ENCODE measurements at places on chromosomes 4 and X.

DNA sequence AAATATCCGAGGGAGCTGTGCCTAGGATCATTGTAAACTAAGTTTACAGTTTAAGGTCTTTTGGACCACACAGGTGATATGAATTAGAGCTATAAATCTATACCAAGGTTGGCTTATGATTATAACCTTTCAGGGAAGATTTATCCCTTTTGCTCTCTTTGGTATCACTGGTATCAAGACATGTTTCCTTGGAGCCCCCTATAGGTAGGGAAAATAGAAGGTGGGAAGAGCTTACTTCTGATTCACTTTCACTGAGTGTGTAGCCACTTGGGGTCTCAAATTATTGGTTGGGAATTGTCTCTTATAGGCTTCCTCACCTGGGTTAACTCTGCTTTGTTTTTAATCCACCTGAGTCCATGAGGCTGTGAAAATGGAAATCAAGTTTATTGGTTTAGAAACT is 262.1 kb upstream of the NR3C2 start:
- no peak for DNase-seq

GRCh38 chr4:143410015-143410414 is 73.3 kb downstream of the GAB1 start:
- no peak for DNase-seq

DNA sequence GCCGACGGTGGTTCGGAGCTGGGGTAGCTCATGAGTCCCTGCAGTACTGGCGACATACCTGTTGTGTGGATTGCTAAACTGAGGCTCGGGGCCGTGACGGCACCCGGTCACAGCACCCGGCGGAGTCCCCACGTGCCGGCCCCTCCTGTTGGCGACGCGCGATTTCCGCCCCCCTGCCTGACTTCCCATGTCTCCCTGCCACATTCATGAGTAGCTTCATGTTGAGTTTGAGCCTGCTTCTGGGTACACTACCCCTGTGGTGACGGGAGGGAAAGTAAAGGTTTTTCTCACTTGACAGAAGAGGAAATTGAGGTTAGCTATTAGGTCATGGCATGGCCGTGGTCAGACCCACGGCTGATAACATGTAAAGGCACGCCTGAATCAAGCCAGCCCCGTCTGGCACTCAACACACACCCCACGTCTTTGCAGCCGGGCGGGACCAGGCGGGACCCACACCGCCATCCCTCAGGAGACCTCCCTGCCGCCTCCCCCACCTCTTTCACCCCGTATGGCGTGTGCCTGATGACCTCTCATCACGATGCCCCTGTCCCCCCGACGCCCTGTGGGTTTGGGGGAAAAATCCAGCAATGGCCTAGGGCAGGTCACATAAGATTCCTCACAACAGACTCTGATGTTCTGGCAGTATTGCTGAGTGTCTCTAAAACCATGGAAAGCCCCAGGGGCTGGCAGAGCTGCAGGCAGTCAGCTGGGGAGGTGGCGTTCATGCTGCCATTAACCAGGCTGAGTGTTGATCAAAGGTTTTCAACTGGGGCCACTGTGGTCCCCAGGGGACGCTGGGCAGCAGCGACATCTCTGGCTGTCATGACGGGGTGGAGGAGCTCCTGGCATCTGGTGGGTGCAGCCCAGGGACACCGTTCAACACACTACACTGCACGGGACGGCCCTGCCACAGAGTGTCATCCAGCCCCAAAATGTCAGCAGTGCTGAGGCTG is 29.2 kb downstream of the P2RY8 start:
- no peak for DNase-seq

DNA sequence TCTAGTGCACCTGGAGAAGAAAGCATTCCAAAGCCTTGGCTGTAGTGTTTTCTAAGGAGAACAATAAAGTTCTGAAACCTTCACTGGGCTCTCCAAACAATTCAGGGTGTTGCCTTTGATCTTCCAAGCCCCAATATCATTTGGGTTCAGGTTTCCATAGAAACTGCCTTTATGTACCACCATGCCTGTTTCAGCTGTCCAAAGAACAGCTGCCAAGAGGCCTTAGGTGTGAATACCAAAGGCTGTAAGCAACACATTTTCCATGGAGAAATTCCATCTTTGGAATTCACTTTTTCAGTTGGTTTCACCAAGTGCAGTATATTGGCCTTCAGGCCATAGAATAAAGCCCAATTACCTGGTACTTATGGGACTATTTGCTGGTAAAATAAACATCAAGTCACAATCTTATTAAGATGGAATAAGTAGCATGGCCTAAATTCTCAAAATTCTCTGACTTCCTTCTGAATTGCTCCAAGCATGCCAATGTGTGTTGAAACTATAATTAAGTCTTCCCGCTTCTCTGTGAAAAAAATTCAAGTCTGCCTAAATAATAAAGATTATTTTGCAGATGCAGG is 61.9 kb downstream of the COX18 start:
- peak; percentile 16 for DNase-seq

DNA sequence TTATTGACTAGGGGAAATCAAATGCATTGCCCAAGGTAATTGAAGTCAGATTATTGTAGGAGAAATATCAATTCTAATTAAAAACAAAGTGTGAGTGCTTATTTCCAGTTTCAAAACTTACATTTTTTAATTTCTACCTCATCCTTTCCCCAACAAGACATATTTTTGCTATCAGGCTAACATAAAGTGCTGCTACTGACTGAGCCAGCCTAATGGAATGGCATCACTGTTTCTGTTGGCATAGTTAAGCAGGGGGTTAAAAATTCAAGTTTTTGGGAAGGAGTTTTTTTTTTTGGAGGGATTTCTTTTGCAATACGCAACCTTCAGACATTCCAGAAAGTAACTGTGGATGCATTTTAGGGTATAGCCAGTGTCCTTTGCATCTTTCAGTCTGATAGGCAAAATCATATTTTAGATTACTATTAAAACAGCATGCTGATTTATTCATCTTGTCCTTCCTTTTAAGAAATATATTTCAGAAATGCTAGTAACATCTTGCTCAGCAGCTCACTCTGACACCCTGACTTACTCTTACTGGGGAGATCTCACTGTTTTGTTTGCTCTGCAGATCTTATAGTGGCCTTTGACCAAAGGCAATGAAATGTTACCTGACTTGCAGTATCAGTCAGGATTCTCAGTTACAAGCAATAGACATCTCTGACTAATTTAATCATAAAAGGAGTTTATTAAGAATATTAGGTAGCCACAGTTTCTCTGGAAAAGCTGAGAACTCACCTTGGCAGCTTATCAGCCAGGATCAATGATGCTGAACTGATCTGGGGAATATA is 24.4 kb downstream of the GAB1 start:
- DNase-seq: peak; percentile 69

DNA sequence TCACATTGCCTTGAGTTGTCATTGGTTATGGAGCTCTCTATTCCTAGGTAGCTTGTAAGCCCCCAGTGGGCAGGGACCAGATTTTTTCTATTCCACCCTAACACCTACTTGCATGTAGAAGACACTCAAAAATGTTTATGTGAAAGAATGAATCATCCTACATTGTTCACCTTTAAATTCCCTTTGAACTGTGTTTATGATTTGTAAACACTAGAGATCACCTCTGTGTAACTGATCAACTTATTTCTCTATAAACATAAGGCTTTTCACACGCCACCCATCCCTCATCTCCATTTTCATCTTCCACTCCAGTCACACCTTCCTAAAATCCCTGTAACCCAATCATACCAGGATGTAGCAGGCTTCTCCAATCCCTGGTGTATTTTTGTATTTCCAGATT is 142.6 kb upstream of the LEF1 start:
- DNase-seq: no peak

DNA sequence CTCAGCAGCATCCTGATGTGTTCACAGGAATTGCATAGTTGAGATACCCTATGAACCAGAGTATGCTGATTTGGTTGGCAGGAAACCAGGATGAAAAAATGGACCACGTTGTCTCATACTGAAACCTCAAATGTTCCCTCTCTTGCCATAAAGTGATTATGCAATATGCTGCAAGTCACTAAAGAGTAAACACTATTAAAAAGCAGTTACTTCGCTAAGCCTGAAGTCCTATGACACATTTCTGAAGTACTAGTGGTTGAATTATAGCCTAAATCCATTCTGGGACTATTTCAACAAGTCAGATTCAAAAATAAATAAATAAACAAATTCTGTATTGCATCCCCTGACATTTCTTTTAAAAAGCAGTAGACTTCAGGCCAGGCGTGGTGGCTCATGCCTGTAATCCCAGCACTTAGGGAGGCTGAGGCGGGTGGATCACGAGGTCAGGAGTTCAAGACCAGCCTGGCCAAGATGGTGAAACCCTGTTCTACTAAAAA is 106.0 kb upstream of the NAP1L5 start:
- peak; percentile 93 for DNase-seq

- DNase-seq: no peak
Measured at GRCh38 chrX:101051153-101051548, 760 bp downstream of the TRMT2B start.

DNA sequence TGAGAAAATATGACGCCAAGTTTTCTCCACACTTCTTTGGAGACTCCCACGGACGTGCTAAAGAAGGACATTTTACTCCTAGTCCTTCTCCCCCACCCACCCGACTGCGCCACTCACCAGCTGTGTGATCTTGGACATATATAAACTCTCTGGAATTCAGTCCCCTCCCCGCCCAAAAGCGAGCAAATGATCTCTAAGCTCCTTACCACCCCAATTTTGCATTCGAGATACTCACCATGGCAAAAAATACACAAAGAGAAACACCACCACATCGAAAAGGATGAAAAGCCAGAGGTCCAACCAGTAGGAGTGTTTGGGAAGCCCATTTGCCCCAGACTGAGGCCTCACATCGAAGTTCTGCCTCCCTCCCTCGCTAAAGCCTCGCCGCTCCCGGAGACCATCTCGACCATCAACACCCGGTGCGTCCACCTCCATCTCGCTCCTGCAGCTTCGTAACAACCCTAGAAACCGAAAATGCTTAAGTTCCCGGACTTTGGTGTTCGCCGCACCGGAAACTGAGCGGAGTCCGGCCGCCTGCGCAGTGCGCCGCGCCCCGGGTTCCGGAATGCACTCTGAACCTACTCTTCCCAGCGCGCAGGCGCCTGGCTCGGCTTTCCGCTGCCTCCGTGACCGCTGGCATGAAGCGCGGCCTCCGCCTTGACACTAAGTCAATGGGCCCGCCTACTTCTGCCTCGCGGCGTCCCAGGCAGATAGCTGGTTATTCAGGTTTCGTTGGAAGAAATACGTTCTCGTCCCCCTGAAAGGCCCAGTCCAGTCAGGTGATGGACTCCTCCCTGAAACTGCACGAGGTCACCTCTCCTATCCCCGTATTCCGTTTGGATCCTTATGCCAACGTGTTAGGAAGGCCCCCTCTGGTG is 21.6 kb downstream of the FABP2 start:
- DNase-seq: peak; percentile 91

DNA sequence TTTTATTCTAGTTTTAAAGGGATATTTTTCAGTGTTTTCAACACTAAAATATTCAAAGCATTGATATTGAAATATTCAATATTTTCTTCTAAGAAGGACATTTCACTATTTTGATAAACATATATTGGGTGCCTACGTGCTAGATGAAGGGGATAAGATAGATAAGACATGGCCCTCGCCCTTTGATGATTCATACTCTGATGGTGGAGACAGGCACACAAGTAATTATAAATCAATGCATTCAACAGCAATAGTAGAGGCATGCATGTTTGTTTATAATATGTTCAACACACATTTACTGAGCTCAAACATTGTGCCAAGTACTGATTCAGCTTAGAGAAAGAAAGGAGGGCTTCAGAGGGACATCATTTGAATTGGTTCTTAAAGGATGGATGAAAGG is 22.7 kb downstream of the TMEM47 start:
- DNase-seq: no peak

DNA sequence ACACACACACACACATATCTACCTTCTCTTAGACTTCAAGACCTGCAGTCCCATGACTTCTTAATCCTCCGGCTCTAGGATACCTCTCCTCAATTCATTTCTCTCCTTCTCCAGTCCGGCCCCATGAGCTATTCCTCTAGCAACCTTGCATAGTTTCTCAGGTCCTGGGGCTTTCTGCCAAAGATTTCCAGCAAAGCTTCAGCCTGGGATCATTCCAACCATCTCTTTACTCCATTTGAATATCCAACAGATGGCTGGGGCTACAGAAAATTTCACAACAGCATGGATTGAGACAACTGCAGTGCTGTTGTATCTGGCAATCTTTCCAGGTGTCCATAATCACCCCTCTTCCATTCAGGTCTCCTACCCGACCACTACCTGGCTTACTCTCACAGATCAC is 184.1 kb downstream of the DCHS2 start:
- peak; percentile 36 for DNase-seq

DNA sequence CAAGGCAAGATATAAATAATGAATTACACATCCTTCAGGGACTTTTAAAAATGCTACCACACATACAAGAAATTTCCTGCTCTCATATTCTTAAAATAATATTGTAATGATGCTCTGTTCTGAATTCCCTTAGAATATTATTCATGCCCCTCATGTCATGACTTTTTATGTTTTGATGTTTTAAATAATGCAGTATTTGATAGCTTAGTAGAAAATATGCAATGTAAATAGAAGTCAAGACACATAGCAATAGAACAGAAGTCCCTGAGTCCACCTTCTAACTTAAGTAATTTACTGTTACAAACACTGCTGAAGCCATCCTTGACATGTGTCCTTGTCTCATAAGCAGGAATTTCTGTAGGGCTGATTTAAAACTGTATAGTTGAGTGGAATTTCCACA is 1071.2 kb upstream of the LCORL start:
- DNase-seq: no peak

GRCh38 chrX:17298564-17298963 is 76.4 kb upstream of the NHS start:
- DNase-seq: no peak

DNA sequence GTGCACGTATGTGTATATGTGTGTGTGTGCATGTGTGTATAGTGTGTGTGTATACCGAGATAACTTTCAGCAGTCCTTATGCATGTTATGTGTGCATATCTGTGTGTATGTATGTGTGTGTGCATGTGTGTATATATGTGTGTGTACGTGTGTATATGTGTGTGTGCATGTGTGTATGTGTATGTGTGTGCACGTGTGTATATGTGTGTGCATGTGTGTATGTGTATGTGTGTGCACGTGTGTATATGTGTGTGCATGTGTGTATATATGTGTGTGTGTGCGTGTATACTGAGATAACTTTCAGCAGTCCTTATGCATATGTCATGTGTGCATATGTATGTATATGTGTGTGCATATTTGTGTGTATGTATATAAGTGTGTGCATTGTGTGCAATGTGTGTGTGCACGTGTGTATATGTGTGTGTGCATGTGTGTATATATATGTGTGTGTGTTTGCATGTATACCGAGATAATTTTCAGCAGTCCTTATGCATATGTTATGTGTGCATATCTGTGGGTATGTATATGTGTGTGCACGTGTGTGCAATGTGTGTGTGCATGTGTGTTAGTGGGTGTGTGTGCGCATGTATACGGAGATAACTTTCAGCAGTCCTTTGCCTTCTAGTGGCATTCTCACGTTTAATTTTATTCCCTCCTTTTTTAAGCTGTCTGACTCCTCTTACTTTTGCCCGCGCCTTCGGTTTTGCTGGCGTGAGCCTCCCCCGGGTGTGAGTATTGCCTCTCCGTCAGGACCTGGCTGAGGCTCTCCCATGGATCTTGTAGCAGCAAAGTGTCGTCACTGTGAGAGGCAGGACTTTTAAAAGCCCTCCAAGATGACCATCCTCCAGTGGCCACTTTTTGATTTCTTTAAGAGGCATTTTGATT is 99.6 kb upstream of the SHOX start:
- DNase-seq: no peak

GRCh38 chr4:121873604-121874003 is 3.3 kb upstream of the BBS7 start:
- peak; percentile 3 for DNase-seq
